ENCODE measurements at places on chromosomes 5 and 9.

- DNase-seq: no peak
These were observed 45.6 kb downstream of the SUB1 start for GRCh38 chr5:32630867-32631491.

GRCh38 chr5:137142764-137143605 lies 356.1 kb downstream of the SPOCK1 start:
- DNase-seq: no peak

DNA sequence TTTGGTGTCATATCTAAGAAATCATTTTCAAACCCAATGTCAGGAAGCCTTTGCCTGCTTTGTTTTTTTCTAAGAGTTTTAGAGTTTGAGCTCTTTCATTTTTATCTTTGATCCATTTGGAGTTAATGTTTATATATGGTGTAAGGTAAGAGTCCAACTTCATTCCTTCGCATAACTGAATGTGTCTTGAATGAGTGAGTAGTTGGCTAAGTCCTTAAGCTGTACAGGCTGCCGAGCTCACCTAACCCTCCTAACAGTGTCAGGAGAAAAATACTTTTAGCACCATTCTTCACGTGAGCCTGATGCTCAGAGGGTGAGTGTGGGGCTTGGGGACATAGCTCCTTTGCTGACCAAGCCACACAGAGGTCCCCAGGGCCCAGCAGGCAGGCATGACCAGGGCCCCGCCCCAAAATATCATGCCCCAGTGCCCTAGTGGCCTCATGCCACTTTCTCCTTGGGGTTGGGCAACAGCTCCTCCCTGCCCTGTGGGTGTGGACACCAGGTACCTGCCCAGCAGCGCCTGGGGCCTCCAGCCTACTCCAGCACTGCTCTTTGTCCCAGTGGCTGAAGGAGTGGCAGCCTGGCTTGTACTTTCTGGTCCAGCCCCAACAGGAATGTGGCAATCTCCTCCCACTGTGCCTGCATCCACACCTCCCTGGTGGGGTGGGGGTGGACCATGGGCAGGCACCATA lies 17.2 kb downstream of the PPARGC1B start:
- DNase-seq: no peak

DNA sequence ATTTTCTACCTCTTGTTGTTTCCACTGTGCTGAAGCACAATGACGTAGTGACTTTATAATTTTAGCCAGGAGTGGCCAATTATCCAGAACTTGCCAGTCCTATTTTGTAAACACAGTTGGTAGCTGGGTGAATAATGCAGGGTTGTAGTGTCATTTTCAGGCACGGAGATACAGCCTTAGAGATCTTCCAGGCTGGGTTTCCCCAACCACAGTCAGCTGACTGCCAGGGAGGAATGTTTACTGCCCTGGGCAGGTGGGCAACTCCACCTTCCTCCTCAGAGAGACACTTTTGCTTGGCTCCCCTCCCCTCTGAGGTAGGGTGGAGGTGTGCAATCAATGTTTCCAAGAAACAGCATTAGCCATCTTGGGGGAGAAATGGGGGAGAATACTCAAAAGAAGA lies 228.1 kb upstream of the NR4A3 start:
- DNase-seq: no peak

DNA sequence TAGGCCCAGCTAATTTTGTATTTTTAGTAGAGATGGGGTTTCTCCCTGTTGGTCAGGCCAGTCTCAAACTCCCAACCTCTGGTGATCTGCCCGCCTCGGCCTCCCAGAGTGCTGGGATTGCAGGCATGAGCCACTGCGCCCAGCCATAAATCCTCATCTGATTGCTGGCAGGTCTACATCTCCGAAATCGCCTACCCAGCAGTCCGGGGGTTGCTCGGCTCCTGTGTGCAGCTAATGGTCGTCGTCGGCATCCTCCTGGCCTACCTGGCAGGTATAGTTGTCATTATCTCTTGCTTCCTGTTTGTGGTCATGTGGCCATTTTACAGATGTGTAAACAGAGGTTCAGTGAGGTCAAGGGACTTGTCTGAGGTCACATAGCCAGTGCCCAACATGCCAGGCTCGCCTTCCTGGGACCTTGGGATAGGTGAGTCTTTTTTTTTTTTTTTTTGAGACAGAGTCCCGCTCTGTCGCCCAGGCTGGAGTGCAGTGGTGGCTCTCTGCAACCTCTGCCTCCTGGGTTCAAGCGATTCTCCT lies 2.8 kb downstream of the SLC2A8 start:
- no peak for DNase-seq

DNA sequence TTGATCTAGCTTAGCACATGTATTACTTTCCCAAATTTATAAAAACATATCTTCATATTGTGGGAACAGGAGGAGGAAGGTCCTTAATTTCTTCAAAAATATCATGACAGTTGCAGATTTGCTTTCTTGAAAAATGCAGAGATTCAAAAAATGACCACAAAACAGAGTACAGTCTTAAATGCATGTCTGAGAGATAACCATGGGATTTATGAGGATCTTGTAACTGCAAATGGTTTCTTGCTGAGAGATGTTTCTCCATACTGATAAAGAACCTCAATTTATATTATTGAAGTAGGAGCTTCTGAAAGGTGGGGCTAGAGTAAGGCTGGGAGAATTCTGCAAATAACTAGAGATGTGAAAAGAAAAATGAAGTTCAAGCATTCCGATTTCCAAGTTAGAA lies 83.2 kb downstream of the CDH18 start:
- DNase-seq: no peak

DNA sequence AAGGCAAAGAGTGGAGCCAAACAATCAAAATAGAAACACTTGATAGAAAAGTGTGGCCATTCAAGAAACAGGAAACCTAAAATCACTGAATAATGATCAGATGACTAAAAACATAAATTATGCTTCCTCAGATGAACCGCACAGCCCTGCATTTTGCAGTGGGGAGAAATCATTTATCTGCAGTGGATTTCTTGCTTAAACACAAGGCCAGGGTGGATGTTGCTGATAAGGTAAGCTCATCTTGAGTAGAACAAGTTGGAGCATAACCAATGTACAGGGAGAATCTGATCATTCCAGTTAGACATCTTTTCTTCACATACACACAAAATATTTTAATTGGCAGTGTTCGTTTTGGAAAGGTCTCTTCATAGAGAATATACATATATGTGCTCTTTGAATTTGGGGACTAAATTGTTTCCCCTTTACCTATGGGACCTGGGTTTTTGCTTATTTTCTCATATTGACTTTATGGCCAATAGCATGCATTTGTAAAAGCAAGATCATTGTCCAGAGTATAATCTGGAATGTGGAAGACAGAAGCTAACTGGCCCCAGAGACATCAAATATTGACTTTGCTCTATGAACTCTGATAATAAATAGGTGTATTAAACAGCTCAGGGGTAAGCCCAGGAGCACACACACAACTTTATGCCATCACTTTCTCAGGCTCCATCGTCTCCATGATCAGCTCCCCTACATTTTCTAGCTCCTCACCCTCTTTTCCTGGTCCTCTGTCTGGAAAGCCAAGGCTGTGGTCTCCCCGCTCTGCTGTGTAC lies 9.1 kb downstream of the ANKDD1B start:
- DNase-seq: no peak

DNA sequence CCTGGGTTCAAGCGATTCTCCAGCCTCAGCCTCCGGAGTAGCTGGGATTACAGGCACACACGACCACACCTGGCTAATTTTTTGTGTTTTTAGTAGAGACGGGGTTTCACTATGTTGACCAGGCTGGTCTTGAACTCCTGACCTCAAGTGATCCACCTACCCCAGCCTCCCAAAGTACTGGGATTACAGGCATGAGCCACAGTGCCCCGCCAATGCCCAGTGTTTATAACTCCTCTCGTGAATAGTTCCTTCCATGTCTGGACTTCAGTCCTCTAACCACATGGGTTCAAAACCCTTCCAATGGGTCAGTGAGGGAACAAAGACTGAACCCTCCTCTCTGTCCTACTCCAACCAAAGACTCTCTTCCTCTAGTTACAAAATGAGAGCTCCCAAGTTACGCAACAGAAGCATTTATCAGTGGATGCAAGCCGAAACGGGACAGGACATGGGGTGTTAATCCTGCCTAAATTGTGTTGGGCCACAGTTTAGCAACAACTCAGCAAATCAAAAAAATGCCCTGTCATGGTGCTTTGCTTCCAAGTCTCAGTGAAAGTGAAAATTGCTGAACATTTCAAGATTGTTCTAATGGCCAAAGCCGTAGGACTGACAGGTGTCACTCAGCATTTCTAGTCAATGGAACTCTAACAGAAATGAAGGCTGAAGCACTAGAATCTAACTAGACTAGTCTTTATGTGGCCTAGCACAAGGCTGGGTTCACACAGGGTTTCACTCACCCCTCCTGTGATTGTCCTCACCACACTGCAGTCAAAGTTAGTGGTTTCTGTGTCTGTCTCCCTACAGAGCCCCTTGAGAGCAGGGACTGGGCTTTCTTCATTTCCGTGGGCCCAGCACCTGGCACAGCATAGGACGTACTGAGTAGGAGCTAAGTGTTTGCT lies 3.2 kb upstream of the TMEM245 start:
- no peak for DNase-seq

DNA sequence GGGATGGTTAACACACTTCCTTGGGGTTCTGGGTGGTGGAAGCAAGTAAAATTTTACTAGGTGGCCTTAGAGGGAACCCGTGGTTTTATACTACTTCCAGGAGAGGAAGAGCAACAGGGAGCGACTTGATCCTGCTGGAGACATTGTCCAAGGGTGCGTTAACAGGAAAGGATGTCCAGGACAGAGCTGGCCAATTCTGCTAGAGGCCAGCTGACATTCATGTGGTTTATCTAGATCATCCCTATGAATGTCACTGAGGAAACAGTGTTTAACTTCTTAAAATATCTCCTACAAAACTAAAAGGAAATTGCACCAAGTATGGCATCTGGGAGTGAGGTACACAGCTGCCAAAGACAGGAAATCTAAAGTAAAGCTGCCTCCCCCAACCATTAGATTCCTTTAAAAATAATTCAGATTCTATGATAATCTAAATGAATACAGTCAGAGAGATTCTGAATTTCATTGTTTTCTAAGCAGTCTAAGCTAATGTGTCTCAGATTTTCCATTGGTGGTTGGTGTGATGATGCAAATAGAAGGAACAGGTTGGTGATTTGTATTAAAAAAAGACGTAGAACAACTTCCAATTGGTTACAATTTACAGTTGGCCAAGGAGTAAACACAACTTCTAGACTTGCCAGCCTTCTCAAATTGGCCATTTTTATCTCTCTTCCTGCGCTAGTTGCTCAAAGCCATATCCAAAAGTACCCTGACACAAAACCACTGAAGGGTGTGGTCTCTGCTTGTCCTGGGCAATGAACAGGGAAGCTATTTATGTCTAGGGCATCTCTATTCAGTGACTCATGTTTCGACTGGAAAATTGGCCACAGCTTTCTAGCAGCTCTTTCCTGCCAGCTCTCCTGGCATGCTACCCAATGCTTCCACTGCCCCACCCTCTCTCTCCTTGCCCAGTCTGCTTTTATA lies 574.7 kb upstream of the MEF2C start:
- DNase-seq: no peak

DNA sequence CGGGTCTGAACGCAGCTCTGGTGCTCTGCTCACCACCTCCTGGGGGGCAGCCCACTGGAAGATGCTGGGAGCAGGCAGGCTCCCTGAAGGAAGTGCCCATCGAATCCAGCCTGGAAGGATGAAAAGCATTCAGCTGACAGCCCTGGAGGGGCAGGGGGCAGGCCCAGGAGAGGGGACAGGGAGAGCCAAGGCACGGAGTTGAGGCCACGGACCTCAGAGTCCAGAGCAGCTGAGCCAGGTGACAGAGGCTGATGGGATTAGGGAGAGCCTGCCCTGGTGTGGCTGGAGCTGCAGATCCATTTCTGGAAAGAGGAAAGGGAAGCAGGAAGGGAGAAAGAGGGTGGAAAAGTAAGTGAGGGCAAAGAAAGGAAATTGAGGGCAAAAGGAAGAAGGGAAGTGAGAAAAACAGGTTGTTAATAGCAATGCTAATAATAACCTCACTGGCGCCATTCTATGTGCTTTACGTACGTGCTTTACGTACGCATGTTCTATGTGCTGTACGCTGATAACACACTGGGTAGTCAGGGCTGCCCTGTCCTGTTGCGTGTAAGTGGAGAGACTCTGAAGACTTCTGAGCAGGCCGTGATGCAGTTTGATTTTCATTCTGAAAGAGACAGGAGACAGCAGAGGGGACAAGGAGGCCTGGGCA lies 52.6 kb downstream of the LMX1B start:
- no peak for DNase-seq

GRCh38 chr9:12764150-12764549 lies 10.7 kb upstream of the LURAP1L start:
- no peak for DNase-seq

DNA sequence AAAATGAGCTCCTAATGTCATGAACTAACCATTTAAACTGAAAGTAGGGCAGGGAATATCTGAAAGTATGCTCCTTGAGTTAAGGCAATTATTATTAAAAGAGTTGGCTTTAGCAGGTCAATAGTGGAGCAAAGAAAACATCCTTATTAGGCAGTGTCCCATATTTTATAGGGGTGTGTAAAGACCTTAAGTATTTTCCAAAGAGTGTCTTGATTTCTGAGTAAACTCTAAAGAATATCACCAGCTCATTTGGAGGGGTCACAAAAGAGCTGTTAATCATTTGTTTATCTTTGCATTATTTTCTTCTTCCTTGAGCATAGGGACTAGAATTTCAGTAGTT lies 109.3 kb downstream of the MUSK start:
- no peak for DNase-seq

DNA sequence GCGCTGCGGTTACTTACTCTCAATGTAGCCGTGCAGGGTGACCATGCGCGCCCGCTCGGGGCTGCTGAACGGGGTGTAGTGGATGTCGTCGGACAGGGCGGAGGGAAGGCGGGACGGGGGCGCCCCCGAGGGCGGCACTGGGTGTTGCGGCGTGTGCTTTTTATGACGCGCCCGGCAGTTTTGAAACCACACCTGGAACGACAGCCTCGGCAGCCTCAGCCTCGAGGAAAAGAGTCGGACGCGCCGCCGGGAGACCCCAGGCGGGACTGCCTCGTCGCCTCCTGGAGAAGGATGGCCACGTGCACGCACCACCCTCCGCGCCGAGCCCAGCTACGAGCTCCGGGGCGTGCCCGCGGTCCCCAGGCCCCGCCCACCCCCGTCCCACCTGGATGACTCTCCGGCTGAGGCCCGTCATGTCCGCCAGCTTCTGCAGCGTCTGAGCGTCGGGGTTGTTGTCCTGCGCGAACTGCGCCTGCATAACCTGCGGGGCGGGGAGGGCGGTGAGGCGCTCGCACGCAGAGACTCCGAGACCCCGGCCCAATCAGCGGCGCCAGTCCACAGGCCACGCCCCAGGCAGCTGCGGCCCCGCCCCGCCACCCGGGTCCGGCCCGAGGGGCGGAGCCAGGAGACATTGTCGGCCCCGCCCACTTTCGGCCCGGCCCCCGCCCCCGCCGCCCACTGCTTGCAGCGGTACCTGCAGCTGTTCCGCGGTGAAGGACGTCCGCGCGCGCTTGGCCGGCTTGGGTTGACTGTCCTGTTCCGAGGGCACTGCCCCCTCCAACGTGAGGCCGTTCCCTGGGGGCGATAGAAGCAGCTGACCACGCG lies 15.0 kb downstream of the LHX6 start:
- peak; percentile 28 for DNase-seq

- DNase-seq: no peak
These were observed 136.5 kb downstream of the CDK5RAP2 start for GRCh38 chr9:120443489-120443888.

GRCh38 chr5:6710070-6710469 lies 3.2 kb upstream of the TENT4A start:
- DNase-seq: no peak

Measured in T-helper 17 cell (primary cell).